ENCODE measurements at places on chromosomes 1 and 21. TPM values are rescaled to one million over a fixed set of nuclear protein-coding genes. Genes with fewer than 3 reads are reported as not detected.
A peak's percentile ranks its signal among the peaks of the same experiment; 100 is the strongest.

KIRREL1 gene
- 33.9 TPM for total RNA-seq

GRCh38 chr1:76425201-76426145 is 350.9 kb downstream of the ST6GALNAC3 start:
- no peak overlapping the region for H3K27ac ChIP-seq
- no peaks in the 10 kb centered on the region for H3K4me1 ChIP-seq
- no peaks in the 10 kb centered on the region for H3K27me3 ChIP-seq

GRCh38 chr1:115112496-115113375 is 23.4 kb upstream of the TSPAN2 start:
- DNase-seq = peak; percentile 39
- no peak overlapping the region for H3K4me3 ChIP-seq
- no peak overlapping the region for H3K27ac ChIP-seq
- H3K27me3 ChIP-seq = no peaks in the 10 kb centered on the region
- no peaks in the 10 kb centered on the region for H3K36me3 ChIP-seq
- no peaks in the 10 kb centered on the region for H3K4me1 ChIP-seq

GRCh38 chr1:8090241-8090702 is 64.2 kb upstream of the ERRFI1 start:
- no peak for DNase-seq
- H3K4me1 ChIP-seq = peaks cover 3% of the 10 kb centered on the region
- no peaks in the 10 kb centered on the region for H3K36me3 ChIP-seq
- no peak overlapping the region for H3K4me3 ChIP-seq

- no peaks in the 10 kb centered on the region for H3K36me3 ChIP-seq
- H3K4me3 ChIP-seq = no peak overlapping the region
- no peaks in the 10 kb centered on the region for H3K27me3 ChIP-seq
- H3K4me1 ChIP-seq = no peaks in the 10 kb centered on the region
These were observed 109.0 kb upstream of the KCTD3 start for GRCh38 chr1:215458104-215458503.
